ENCODE measurements at places on chromosomes 12 and 14.

DNA sequence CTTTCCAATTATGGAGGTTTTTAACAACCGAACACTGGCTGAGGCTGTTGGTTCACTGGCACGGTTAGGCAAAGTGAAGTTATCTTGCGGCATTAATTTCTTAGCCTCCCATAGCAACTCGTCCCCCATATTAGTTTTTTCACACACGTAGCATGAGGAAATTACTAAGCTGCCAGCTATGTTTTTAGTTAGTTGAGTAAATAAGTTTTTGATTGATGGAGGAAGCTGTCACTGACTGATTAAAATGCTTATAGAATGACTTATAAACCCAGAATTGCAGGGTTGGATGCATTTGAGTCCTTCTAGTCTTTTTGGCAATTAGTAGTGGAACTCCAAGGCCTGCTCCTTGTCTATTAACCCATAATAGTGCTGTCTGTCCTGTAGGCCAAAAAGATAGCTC is 97.1 kb downstream of the ALG10 start:
- no peak for DNase-seq

GRCh38 chr14:23006544-23007419 is 3.2 kb downstream of the C14orf93 start:
- peak; percentile 89 for DNase-seq

GRCh38 chr14:99612071-99612737 is 8.2 kb upstream of the CCDC85C start:
- no peak for DNase-seq

GRCh38 chr14:61434311-61434710 is 112.9 kb downstream of the PRKCH start:
- DNase-seq = no peak

DNA sequence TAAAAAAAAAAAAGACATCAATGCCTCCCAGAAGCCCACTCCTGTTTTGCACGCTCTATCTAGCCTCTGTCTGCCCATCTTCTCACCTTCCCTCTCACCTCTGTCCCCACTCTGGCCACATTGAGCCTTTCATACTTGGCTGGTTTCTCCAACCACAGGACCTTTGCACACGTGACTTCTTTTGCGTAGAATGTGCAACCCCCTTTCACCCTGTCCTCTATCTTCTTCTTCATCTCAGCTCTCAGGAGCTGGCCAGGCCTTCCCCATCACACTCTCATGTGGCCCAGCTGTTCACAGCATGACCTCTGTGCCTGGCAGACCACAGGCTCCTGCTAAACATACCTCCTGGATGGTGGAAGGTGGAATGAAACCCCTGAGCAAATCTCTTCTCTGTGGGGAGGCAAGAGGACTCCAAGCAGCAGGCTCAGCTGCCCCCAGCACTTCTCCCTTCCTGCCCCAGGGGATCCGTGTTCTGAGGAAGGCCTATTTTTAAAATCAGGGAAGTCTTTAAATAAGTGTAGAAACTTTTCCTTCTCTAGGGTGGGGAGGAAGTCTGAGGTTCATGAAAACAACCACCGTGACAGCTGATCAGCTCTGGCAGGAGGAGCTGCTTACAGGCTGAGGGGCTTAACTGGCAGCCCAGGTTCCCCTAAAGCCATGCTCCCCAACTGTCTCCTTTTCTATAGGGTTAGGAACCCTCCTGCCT is 11.6 kb downstream of the HVCN1 start:
- DNase-seq = no peak

- no peak for DNase-seq
Measured at GRCh38 chr12:49910331-49911212, 6.9 kb upstream of the FAIM2 start.

DNA sequence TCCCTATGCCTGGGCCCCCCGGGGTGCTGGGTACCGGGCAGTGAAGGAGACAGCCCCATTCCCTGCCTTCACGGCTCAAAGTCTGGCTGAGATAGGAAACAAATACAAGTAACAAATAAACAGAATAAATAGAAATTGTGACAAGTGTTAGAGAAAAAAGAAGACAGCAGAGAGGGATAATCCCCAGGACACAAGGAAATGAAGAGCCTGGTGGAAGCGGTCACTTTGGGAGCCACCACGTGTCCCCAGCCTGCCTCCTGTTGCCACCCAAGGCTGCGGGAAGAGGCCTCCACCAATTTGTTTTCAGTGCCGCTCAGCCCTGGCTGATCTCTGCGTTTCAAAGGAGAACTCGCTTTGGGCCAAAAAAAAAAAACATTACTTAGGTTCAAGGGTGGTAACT is 31.2 kb downstream of the RBM19 start:
- DNase-seq = no peak

- no peak for DNase-seq
Measured at GRCh38 chr12:121059031-121059898, 20.2 kb upstream of the OASL start.

DNA sequence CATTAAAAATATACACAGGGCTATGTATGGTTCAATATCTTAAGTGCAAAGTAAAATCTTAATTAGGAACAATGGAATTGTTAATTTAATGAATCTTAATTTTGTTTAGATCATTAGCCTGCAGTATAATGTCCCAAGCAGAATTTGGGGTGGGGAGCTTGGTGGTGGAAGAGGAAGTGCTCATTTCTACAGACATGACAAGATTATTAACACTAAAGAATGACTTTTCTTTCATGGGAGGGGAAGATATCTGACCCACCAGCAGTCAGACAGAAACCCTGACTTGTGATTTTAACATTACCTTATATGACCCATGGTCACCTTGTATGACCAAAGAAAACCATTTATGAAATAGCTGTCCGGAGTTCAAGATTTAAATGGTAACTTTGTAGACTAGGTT is 41.3 kb upstream of the HIF1A start:
- DNase-seq = no peak

DNA sequence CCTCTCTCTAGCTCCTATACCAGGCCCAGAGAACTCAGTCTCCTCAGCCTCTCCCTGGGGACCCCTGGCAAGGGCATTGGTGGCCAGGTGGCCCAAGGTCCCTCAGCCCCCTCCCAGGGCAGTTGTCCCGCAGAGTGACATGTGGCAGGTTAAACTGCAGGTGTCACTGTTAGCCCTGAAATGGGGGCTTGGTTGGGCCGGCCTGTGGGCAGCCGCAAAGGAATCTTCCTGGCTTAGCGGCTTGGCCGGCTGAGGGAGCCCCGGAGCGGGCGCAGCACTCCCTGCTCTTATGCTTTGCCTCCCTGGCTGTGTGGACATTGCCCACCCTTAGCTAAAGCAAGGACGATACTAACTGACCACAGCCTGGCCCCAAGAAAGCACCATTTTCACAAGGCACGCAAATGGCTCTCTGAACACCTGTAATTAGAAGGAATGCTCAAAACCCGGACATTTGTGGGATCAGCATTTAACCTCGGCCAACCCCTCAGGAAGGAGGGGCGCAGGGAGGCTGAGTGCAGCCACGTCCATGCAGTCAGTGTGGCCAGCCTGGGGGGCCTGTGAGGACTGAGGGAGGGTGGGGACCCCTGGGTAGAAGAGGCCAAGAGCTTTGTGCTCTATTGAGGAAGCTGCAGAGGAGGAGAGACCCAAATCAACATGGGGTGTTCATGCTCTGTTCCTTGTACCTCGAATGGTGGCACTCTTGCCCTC is 82.2 kb downstream of the PAPOLA start:
- DNase-seq = peak; percentile 43

GRCh38 chr12:56243731-56244181 is 13.9 kb downstream of the SLC39A5 start:
- no peak for DNase-seq

- DNase-seq = peak; percentile 88
Measured at GRCh38 chr14:38721822-38722431, 381.1 kb downstream of the SEC23A start.

- DNase-seq = no peak
Measured at GRCh38 chr12:25533150-25533549, 19.9 kb downstream of the LMNTD1 start.

DNA sequence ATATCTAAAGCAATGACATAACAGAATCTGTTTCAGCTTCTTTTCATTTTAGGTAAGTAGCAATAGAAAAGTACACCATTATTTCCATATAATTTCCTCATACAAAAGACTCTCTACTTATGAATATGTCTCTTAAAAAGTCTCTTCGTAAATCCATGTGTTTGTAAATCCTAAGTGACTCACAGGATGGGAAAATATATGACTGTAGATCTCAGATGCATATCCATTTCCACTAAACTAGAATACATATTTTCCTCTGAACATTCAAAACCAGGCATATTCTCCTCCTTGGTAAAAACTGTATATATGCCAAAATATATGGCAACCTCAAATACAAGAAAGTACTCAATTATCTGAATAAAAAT is 93.6 kb downstream of the TXNDC16 start:
- no peak for DNase-seq

GRCh38 chr14:101215927-101216326 is 312.4 kb upstream of the RTL1 start:
- DNase-seq = peak; percentile 19

GRCh38 chr12:105291531-105291930 is 39.0 kb upstream of the C12orf75 start:
- DNase-seq = no peak

DNA sequence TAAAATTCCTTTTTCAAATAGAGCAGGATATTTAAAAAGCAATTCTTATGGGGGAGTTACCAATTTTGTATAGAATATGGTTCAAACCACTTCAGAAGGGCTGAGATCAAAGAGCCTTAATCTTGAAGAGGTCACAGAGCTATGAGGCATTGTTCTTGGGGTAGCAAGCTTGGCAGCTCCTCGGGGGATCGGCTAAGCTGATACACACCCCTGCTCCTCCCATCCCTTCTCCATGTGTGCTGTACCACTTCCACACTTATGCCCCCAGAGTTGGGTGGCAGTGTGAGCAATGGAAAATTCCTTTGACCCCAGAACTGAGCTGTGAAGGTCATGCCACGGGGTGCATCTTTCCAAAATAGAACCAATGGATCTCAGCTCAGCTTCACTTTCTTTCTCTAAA is 15.0 kb upstream of the TMEM30B start:
- DNase-seq = no peak

DNA sequence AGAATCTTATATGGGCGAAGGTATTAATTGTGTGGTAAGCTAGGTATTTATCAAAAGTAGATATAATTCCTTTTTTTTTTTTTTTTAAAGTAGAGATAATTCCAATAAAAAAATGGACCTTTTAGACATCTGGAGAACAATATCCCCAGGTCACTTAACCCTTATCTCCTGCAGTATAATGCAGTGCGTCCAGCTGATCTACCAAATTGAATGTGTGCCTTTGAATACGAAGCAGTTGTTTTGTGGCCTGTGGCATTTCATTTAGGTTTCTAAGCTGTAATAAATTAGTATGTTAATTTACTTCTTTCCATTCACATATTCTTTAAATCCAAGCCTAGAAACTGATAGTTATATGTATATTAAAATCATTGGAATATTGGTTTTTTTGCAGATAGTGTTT is 3.1 kb downstream of the FUT8 start:
- no peak for DNase-seq

- DNase-seq = no peak
Measured at GRCh38 chr12:3461391-3461790, 29.6 kb upstream of the PRMT8 start.

DNA sequence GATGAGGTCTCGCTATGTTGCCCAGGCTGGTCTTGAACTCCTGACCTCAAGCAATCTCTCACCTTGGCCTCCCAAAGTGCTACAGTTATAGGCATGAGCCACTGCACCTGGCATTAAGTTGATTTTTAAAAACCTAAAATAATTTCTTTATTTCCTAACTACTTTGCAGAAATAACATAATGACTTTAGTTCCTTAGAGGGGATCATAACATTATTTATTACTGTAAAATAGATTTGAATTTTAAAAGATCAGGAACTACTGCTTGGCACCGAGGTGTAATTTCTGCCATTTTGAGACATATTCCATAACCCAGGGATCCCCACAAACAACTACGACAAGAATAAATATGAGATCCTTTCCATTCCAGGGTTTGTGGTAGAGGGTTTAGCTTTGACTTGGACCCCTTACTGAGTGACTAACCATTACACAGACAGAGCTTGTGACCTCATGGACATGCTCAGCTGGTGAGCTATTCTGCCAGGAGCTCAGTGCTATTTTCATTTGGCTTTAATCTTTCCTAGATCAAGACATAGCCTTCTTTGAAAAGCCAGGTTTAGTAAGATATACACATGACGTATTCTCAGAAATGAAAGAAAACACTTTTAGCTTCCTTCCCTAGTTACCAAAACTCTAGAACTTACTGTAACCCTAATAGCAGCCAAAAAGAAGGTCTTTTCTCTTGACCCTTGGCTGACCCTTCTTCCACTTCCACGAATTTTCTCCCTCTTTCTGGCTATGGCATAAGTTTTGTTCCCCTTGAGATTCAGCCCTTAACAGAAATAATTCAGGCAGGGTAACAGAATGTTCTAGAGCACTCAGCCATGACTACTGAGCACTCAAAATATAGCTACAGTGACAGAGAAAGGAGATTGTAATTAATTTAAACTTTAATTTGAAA is 75.1 kb upstream of the NUDT4 start:
- DNase-seq = no peak

DNA sequence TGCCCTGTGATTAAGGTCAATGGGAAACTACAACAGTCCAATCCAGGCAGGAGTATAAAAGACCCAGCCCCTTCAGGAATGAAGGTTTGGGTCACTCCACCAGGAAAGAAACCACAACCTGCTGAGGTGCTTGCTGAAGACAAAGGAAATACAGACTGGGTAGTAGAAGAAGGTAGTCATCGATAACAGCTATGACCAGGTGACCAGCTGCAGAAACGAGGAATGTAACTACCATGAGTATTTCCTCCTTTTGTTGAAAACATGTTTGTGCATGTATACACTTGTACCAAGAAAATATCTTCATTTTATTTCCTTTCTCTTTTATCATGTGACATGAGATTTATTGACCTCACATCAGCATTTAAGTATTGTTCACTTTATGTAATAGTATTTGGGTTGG is 409.1 kb downstream of the FOXG1 start:
- DNase-seq = no peak

DNA sequence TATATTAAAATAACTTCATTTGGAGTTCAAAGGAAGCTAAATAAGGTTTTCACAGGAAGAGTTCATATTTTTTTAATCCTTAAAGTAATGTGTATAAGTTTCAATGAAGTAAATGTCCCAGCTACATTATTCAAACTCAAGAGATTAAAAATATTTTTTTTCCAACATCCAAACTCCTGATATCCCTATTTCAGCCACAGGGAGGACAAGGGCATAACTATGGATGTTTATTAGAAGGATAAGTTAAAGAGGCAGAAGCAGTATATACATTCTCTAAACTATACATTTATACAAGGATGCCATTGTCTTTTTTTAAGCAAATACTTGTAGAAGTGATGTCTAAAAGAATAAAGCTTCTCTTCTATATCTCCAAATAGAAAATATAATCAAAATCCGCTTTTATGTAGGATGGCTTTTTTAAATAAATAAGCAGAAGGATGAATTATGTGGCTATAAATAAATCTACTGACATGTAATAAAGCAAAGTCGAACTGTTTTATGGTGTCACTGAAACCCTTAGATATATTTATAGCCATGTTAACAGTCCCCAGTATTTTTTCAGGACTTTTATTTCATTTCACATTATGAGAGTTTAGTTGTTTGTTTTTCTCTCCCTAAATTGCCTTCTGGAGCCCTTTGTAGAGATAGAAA is 936.5 kb downstream of the DIO2 start:
- DNase-seq = no peak

GRCh38 chr14:89702073-89702875 is 252.3 kb downstream of the EFCAB11 start:
- DNase-seq = no peak

GRCh38 chr12:82554529-82554928 is 132.2 kb upstream of the TMTC2 start:
- DNase-seq = no peak

Data from H1 (cell line).